Purkinje cell (primary cell): ENCODE measurements at places on chromosomes 2 and 18. TPM values are rescaled to one million over a fixed set of nuclear protein-coding genes. Genes with fewer than 3 reads are reported as not detected.

GALNT3 gene
- not detected in 2 replicates for polyA plus RNA-seq

DLX2 gene
- not detected in 2 replicates for polyA plus RNA-seq

RAB17 gene
- polyA plus RNA-seq, result not detected in 2 replicates

ME2 gene
- 28.1 and 32.0 TPM in 2 replicates for polyA plus RNA-seq

DSG2 gene
- polyA plus RNA-seq, result not detected in 2 replicates

GATA6 gene
- not detected in 2 replicates for polyA plus RNA-seq

B3GNT7 gene
- polyA plus RNA-seq, result not detected in 2 replicates

BOLL gene
- polyA plus RNA-seq, result 0.46 and 1.8 TPM in 2 replicates

RAB6C gene
- 2.8 TPM in 1 of 2 replicates, not detected in the other for polyA plus RNA-seq

C2orf76 gene
- polyA plus RNA-seq, result 47.8 and 68.0 TPM in 2 replicates

ABHD3 gene
- 98.1 and 124 TPM in 2 replicates for polyA plus RNA-seq

CSRNP3 gene
- polyA plus RNA-seq, result 27.2 and 27.3 TPM in 2 replicates

TSPYL6 gene
- not detected in 2 replicates for polyA plus RNA-seq

HAAO gene
- not detected in 2 replicates for polyA plus RNA-seq

ZNF521 gene
- polyA plus RNA-seq, result 2.7 and 4.3 TPM in 2 replicates

SATB2 gene
- polyA plus RNA-seq, result 11.9 TPM in 1 of 2 replicates, not detected in the other

M1AP gene
- 0.56 and 8.3 TPM in 2 replicates for polyA plus RNA-seq

HTR2B gene
- polyA plus RNA-seq, result 0.34 and 0.90 TPM in 2 replicates

CNDP1 gene
- polyA plus RNA-seq, result 2.3 and 4.6 TPM in 2 replicates

TIGD1 gene
- 0.28 and 0.84 TPM in 2 replicates for polyA plus RNA-seq

SALL3 gene
- 0.31 TPM in 1 of 2 replicates, not detected in the other for polyA plus RNA-seq

CXCR1 gene
- not detected in 2 replicates for polyA plus RNA-seq

CHN1 gene
- 2,135 and 2,644 TPM in 2 replicates for polyA plus RNA-seq

C2orf15 gene
- polyA plus RNA-seq, result 1.5 and 4.8 TPM in 2 replicates
